ENCODE measurements at places on chromosomes 12 and 14.
A peak's percentile ranks its signal among the peaks of the same experiment; 100 is the strongest.

- no peak for DNase-seq
Observed at GRCh38 chr14:22463763-22464173, 125.3 kb downstream of the DAD1 start.

GRCh38 chr14:55212634-55213033 is 21.2 kb upstream of the DLGAP5 start:
- DNase-seq, result no peak

- no peak for DNase-seq
Observed at GRCh38 chr12:28367326-28367725, 177.1 kb downstream of the CCDC91 start.

DNA sequence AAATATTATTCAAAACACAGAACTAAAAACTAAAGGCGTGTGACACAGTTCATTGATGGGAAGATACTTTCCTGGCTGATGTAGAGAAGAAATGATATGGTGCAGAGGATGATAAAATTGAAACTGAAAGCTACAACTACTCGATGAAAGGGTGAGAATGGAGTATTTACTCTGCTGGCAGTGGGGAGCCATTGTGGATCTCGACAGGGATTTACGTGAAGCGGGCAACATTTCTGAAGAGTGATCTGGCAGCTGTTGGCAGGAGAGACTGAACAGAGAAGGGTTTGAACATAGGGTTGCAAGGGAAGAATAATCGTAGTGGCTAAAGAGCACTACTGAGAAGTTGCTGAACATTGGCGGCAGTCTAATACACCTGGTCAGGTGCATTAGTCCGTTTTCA is 464.9 kb downstream of the PDZRN4 start:
- no peak for DNase-seq

DNA sequence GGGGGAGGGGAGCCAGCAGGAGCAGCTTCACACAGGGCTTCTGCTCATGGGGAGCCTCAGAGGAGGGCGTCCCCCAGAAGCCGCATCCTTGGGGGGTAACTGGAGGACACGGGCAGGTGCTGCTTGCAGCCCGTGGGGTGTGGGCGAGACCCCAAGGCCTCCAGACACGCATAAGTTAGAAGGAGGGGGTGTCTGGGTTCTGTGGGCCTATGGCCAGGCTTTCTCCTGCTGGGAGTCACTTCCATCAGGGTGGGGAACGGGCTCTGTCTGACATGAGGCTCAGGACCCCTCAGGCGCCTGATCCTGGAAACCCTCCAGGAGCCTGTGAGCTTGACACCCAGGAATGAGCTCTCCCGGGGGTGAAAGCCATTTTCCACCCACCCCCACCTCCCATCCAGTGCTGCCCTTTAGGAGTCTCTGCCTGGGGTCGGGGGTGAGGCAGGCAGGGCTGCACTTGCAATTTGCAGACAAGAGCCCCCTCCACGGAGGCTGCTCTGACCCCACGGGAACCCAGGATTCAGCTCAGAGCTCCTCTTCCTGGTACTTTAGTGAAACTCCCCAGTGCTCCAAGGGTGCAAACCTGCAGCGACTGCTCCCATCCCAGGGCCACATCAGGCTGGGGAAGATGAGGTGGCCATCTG is 325.7 kb downstream of the ADGRD1 start:
- peak; percentile 46 for DNase-seq

DNA sequence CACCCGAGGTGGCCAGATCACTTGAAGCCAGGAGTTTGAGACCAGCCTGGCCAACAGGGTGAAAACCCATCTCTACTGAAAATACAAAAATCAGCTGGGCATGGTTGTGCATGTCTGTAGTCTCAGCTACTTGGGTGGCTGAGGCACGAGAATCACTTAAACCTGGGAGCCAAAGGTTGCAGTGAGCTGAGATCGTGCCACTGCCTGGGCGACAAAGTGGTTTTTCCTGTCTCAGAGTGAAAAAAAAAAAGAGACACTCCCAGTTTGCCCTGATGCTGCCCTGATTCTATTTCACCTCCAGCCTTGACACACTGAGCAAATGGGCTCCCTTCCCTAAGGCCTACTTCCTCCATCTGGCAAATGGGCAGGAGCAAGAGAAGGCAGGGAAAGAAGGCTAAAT is 28.5 kb upstream of the PLEK2 start:
- DNase-seq, result no peak

- no peak for DNase-seq
Observed at GRCh38 chr14:51554339-51554920, 97.3 kb upstream of the FRMD6 start.

GRCh38 chr12:66240096-66240820 is 51.2 kb downstream of the IRAK3 start:
- no peak for DNase-seq

- DNase-seq, result no peak
Observed at GRCh38 chr12:72746048-72746447, 473.9 kb downstream of the TRHDE start.

DNA sequence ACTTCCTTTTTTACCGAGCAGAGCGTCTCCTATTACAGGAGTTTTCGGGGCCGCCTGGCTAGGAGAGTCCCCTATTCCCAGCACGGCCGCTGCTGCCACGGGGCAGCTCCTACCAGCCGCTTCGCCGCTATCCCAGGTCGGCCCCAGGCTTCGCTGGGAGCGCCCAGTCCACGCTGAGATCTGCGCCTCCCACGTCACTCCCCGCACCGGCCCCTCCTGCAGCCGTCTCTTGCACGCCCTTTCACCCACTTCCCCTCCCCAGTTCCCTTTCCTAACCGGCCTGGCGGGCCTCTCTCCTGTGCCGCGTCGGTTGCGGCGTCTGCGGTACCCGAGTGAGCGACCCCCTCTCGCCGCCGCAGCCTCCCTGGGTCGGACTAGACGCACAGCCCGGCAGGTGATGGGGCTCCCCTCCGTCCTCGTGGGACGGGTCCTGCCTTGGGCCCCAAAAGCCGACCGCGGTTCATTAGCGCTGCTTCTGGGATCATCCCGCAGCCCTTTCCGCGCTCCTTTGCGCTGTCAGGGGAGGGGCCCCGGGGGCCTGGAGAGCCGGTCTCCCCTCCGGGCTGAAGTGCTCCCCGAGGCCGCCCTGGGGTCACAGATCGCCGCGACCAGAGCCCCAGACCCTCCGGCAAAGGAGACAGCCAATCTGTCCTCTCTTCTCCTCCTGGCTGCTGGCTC is 1318.4 kb downstream of the TMEM121 start:
- peak; percentile 86 for DNase-seq

DNA sequence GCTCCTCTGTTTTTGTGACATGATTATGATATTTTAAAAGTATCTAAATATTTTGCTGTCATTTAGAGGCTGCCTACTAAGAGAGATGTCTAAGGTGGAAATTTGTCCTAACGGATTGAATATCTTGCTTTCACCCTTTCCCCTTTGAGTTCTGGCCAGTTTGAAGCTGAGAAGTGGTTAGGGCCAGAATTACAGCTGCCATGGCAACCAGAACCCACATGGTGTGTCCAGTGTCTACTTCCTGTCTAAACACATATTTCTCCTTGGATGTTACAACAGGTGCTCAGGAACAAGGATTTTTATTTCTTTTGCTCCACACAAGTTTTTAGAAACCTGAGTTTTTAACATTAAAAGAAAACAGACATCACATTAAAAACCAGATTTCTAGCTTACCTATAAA is 335.1 kb upstream of the OR4E1 start:
- DNase-seq, result no peak

DNA sequence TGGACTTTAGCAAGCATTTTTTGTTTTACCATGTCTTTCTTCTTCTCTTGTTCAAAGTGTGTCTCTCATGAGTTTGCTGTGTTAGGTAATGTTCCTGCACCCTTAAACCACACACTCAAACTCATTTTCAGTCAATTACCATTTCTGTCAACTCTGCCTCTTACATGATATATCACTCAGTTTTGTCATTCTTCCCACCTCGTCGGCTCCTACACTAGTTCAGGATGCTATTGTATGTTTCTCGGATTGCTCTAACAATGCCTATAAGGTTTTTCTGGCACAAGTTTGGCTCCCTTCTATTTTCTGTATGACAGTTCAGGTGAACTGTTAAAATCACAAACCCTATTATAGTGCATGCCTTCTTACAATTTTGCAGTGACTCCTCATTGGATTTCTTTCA is 260.8 kb upstream of the NAV3 start:
- no peak for DNase-seq

GRCh38 chr12:46153268-46153872 is 115.5 kb downstream of the SLC38A1 start:
- DNase-seq, result no peak

DNA sequence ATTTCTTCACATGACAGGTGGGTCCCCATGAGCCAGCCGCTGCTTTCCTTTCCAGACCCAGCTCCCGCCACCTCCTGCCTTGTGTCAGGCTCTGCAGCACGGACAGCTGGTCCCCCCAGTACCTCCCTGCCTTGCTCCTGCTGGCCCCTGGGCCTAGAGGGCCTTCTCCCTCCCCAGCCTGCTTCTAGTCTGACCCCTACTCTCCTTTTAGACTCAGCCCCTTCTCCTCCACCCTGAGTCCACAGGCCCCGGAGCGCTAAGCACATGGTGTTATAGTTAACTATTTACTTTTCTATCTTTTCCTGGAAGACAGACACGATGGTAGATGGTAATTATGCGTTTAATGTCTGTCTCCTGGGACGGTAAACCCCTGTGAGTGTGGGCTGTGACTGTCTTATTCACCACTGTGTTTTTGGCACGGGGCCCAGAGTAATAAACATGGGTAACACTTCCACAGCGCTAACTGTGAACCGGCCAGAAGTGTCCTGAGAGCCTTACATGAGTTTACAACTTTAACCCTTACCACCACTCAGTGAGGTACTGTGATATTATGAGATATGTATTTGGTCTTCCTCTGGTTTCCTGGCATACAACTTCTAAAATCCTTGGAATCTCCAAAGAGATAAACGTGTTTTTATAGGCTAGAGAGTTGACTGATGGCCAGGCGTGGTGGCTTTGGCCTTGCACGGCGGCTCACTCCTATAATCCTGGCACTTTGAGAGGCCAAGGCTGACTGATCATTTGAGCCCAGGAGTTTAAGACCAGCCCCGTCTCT is 41.2 kb downstream of the DGLUCY start:
- DNase-seq, result no peak

DNA sequence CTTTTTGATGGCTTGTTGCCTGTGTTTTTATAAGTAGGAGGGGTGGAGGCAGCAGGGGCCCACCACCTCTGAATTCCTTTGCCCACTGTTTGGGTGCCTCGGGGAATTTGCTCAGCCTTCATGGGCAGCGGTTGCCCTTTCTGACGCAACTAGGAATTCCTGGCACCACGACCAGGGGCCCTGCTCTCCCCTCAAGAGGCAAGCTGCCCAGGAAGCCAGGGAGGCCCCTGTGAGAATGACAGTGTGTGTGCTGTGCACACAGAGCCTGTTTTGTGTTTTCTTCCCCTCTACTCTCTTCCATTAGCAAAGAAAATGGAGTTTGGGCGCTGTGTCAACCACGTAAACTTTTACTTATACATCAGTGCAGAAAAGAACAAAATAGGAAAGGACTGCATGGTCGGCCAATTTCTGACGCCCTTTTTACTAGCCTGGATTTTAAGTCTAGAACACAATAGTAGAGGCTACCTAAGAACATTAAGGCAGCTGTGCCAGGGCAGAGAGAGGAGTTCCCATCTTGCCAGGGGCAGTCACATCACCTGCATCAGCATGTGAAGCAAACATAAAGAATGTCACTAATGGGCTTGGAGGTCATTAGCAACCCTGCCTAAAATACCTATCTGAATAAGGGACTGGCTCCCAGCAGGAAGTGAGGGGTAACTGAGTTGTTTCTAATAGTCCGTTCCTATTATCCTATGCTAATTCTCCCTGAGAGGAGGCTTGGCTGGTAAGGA is 17.9 kb upstream of the PTGR2 start:
- no peak for DNase-seq

- no peak for DNase-seq
Observed at GRCh38 chr12:6212086-6212485, 11.9 kb downstream of the CD9 start.

DNA sequence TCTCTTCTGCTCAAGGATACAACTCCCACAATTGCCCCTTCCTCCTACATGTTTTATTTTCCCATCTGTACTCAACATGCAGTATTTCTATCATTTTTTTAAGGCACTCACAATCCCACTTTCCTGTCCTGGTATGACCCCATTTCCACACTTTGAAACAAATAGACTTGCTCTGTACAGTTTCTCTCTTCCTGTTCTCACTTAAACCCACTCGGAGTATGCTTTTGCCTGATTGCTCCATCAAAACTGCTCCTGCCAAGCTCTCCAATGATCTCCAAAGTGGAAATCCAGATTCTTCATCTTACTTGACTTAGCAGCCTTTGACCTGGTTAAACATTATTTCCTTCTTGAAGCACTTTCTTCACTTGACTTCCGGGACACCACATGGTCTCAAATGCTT is 384.5 kb downstream of the SEC23A start:
- DNase-seq, result no peak

- DNase-seq, result peak; percentile 66
Observed at GRCh38 chr12:24948420-24948756, 513 bp downstream of the BCAT1 start.

DNA sequence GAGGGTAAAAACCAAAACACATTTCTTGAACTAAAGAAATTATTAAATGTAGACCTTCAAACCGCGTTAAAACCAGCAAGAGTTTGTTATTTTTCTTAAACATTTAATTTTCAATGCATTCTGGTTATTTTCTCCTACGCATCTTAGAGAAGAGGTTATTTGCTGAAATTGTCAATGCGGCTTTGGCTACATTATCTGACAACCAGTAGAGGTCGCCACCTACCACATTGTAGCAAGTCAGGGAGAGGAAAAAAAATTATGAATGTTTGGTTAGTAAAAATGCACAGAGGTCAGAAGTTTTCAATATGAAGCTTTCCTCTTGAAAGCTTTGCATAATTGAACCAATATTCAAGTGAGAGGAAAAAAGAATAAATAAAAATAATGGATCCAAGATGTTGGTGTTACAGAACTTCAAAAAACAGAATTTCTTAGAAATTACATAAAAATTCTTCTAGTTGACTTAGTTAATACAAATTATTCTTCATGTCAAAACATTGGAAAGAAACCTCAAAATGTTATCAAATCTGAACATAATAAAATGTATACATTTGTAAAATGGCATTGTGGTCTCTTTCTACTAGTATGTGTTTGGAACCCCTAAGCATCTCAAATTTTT is 159.4 kb upstream of the TMTC2 start:
- no peak for DNase-seq

- DNase-seq, result peak; percentile 68
Observed at GRCh38 chr12:89160716-89161123, 191.6 kb downstream of the DUSP6 start.

DNA sequence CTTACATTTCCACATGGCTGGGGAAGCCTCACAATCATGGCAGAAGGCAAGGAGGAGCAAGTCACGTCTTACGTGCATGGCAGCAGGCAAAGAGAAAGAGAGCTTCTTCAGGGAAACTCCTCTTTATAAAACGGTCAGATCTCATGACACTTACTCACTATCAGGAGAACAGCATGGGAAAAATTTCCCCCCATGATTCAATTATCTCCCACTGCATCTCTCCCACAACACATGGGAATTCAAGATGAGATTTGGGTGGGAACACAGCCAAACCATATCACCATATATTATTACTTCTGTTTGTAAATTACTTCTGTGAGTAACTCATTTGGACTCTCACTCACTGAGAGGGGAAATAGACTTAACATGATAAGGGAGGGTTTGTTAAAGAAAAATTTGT is 1496.8 kb upstream of the TMEM132C start:
- DNase-seq, result no peak

- DNase-seq, result peak; percentile 87
Observed at GRCh38 chr14:91415794-91416743, 1.6 kb downstream of the CCDC88C start.

GRCh38 chr12:64670919-64671639 is 60.8 kb downstream of the RASSF3 start:
- DNase-seq, result no peak

- peak; percentile 79 for DNase-seq
Observed at GRCh38 chr14:91399868-91400640, 17.6 kb downstream of the CCDC88C start.

- DNase-seq, result no peak
Observed at GRCh38 chr12:1896964-1897363, 21.5 kb downstream of the CACNA2D4 start.
